A549 treated with CpdA at 1 μM for 4 hours (cell line): ENCODE measurements at places on chromosomes 2 and 18. TPM values are rescaled to one million over a fixed set of nuclear protein-coding genes. Genes with fewer than 3 reads are reported as not detected.

The SAG gene
- total RNA-seq, result not detected in 5 replicates

The VWC2L gene
- total RNA-seq, result not detected in 5 replicates

The MC5R gene
- total RNA-seq, result not detected in 5 replicates

The CHST9 gene
- total RNA-seq, result not detected in 5 replicates

The ERMN gene
- not detected in 5 replicates for total RNA-seq

The CPLX4 gene
- total RNA-seq, result not detected in 5 replicates

The ALKAL2 gene
- not detected in 5 replicates for total RNA-seq

The RFTN2 gene
- total RNA-seq, result not detected in 5 replicates

The SIX3 gene
- total RNA-seq, result 0.24 to 0.66 TPM (median 0.47 TPM) in 5 replicates

The GKN1 gene
- total RNA-seq, result 0.49 to 0.73 TPM (median 0.64 TPM) in 5 replicates

The GALNT13 gene
- total RNA-seq, result 7.7 to 11.9 TPM (median 10.2 TPM) in 5 replicates

The ST8SIA3 gene
- total RNA-seq, result not detected in 5 replicates

The CAPN14 gene
- 0.02 to 0.06 TPM in 2 of 5 replicates, not detected in the others for total RNA-seq

The IL1F10 gene
- not detected in 5 replicates for total RNA-seq

The ALLC gene
- 0.06 TPM in 1 of 5 replicates, not detected in the others for total RNA-seq

The RAB6C gene
- not detected in 5 replicates for total RNA-seq

The KIF3C gene
- total RNA-seq, result 40.6 to 56.4 TPM (median 52.0 TPM) in 5 replicates

The DSG4 gene
- total RNA-seq, result not detected in 5 replicates

The POTEC gene
- total RNA-seq, result not detected in 5 replicates

The CPSF3 gene
- 49.4 to 64.1 TPM (median 54.5 TPM) in 5 replicates for total RNA-seq

The NR4A2 gene
- total RNA-seq, result 2.3 to 4.5 TPM (median 3.8 TPM) in 5 replicates

The ABCG8 gene
- total RNA-seq, result not detected in 5 replicates

The TRPM8 gene
- 0.15 to 0.59 TPM (median 0.20 TPM) in 5 replicates for total RNA-seq

The SP140 gene
- total RNA-seq, result 0.14 to 0.29 TPM (median 0.22 TPM) in 4 of 5 replicates, not detected in the other

The CD207 gene
- total RNA-seq, result not detected in 5 replicates

The RRM2 gene
- total RNA-seq, result 195 to 237 TPM (median 201 TPM) in 5 replicates

The TEX44 gene
- not detected in 5 replicates for total RNA-seq

The MYCN gene
- total RNA-seq, result not detected in 5 replicates

The CLEC4F gene
- total RNA-seq, result not detected in 5 replicates

The MEP1B gene
- total RNA-seq, result 0.07 to 0.27 TPM in 2 of 5 replicates, not detected in the others

The APOB gene
- 0.29 TPM in 1 of 5 replicates, not detected in the others for total RNA-seq

The RTTN gene
- total RNA-seq, result 4.1 to 6.5 TPM (median 6.0 TPM) in 5 replicates

The CCDC85A gene
- total RNA-seq, result 0.05 to 0.12 TPM (median 0.10 TPM) in 5 replicates

The ATP5F1A gene
- 301 to 334 TPM (median 318 TPM) in 5 replicates for total RNA-seq

The DSC3 gene
- 1.3 to 2.1 TPM (median 1.8 TPM) in 5 replicates for total RNA-seq

The OR6B2 gene
- total RNA-seq, result not detected in 5 replicates

The STON1 gene
- 0.23 to 0.46 TPM (median 0.35 TPM) in 4 of 5 replicates, not detected in the other for total RNA-seq

The CRYGB gene
- not detected in 5 replicates for total RNA-seq

The SLC4A1AP gene
- 28.9 to 38.0 TPM (median 32.9 TPM) in 5 replicates for total RNA-seq

The TTR gene
- 0.07 to 0.69 TPM (median 0.22 TPM) in 3 of 5 replicates, not detected in the others for total RNA-seq

The HRH4 gene
- total RNA-seq, result 0.01 TPM in 1 of 5 replicates, not detected in the others

The UGT1A8 gene
- 0.03 to 0.08 TPM in 2 of 5 replicates, not detected in the others for total RNA-seq

The NPPC gene
- total RNA-seq, result 0.11 to 0.31 TPM (median 0.27 TPM) in 5 replicates
